GM19239 (cell line): ENCODE measurements at places on chromosomes 2 and 18.

GRCh38 chr2:158681816-158682215, 113.3 kb upstream of the DAPL1 start:
- no peak for DNase-seq

DNA sequence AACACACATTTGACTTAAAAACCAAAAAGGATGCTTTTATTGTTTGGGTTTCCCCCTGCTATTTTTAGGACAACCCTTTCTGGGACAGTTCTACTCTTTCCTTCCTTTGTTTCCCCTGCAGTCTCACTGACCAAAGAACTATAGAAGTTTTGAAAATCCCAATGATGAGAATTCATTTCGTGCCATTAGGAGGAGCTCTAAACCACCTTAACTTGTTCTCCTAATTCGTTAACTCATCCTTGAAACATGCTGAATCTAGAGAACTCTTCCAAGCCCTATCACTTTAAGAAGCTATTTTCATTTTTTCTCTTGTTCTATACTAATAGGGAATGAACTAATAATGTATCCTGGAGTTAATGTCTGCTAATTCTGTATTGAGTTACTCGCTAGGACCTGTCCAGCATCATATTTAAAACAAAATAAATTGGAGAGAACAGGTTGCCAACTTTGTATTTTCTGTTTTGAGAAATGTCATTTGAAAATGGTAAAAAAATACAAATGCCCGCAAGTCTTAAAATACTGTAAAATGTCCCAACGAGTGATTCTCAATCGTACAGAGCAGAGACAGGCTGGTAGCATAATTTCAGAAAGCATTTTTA, 62.9 kb downstream of the AFTPH start:
- DNase-seq, result no peak

DNA sequence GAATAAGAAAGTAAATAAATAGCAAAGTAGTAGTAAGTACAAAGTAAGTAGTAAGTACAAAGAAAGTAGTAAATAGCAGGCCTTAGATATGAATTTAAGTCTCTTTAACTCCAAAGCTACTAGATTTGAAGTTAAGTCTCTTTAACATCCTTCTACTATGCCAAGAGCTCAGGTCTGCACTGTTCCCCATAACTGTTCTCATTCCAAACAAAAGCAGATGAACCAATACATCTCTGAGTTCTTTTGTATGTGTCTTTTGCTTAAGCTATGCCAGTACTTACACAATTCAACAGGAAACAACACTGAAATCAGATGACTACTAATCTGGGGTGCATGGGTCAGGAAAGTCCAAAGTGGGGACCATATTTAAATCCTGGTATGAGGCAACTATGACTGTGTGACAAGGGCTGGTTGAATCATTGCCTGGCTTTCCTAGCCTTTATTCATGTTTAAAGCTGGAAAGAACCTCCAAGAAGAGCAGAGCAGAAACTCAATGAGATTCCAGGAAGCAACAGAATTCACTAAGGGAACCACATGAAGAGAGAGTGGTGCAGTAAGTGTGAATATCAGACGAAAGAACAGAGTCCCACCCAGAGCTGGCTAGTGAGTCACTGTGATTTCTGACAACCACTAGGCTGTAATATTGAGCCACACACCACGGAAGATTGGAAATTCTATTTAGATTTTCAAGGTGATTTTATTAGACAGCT, 51.0 kb upstream of the CYP26B1 start:
- no peak for DNase-seq

GRCh38 chr2:113181258-113182051, 7.7 kb downstream of the PSD4 start:
- DNase-seq, result no peak

GRCh38 chr18:41165625-41166024, 789.4 kb upstream of the PIK3C3 start:
- DNase-seq, result no peak
